ENCODE measurements at places on chromosomes 7 and 10.
A peak's percentile ranks its signal among the peaks of the same experiment; 100 is the strongest.

DNA sequence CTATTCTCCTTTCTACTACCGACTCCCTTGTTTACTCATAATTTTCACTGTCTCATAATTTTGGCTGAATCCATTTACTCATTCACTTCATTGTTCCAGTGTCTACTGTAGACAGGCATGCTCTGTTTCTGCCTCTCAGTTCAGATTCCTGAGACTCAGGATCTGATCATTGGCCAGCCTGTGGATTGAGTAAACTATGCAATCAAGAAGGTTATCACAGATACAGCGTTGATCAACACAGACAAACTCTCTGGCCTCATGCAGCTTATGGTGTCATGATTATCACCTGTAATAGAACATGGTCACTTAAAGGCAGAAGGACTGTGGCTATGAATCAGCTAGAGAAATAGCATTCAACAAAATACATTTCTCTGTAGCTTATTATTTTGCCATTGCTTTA, 86.0 kb downstream of the SEMA3E start:
- DNase-seq, result no peak

GRCh38 chr10:21315645-21316220, 209.7 kb downstream of the SKIDA1 start:
- no peak for DNase-seq

DNA sequence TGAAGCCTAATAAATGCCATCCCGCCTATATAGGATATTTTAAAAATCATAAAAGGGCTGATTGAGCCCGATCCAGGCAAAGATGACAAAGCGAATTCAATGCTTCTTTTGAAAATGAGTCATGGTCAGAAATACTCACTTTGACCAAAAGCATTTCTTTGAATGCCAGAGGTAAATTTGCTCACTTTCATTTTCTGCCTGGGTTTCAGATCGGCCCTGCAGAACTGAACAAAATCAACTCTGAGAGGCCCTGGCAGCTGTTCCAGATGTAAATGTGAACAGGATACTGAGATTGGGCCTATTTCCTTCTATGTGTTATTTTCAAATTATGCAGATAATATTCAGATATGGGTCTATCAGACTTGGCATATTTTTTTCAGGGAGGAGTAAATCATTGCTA, 114.8 kb upstream of the ARID5B start:
- DNase-seq, result no peak

- no peak for DNase-seq
These were observed 107.3 kb downstream of the NRCAM start for GRCh38 chr7:108348913-108349312.

GRCh38 chr7:30331338-30331737, 46.9 kb downstream of the ZNRF2 start:
- DNase-seq, result no peak

- peak; percentile 24 for DNase-seq
These were observed 109.2 kb downstream of the DPY19L1 start for GRCh38 chr7:34928052-34928451.

- no peak for DNase-seq
These were observed 30.7 kb upstream of the ZNF467 start for GRCh38 chr7:149804106-149804505.

- DNase-seq, result no peak
These were observed 87.6 kb downstream of the XRCC2 start for GRCh38 chr7:152588350-152588749.

DNA sequence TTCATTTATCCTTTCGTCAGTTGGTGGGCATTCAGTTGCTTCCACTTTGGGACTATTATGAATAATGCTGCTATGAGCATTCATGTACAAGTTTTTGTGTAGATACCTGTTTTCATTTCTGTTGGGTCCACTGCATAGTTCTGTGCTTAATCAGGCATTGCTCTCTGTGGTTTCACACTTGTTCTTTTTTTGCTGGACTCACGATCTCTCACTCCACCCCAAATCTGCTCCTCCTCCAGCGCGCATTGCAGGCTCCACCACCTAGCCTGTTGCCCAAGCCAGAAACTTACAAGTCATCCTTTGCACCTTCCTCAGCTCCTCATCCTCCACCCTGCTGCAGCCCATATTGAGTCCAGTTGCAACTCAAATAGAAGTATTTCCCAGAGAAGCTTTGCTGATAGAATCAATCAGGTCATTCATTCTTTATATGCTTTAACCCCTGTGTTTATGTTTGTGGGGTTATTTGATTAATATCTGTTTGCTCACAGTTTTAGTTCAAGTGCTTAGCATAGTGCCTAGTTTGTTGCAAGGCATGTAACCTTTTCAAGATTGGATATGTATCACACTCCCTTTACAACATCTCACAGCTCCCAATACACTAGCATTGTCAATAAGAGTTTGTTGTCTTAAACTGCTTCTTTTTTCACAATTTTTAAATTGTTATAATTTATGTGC, 16.6 kb upstream of the AFAP1L2 start:
- no peak for DNase-seq

DNA sequence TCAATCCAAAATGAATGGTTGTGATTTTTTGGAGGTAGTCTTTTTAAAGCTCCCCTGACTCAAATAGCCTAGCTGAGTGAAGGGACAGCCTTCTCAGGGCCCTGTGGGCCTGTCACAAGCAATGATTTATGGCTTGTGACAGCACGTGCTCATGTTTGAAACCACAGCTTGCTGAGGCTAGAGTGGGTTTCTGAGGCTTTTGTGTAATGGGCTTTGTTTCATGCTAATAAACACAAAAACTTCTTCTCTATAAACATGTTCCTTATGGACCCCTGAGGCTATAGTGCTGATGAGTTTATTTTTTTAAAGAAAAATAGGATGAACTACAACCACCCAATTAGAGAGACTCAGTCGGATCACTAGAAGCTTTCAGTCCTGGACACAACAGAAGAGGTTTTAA, 36.1 kb upstream of the BET1 start:
- DNase-seq, result no peak

GRCh38 chr10:14579405-14579804, 195.3 kb downstream of the FAM107B start:
- DNase-seq, result no peak

DNA sequence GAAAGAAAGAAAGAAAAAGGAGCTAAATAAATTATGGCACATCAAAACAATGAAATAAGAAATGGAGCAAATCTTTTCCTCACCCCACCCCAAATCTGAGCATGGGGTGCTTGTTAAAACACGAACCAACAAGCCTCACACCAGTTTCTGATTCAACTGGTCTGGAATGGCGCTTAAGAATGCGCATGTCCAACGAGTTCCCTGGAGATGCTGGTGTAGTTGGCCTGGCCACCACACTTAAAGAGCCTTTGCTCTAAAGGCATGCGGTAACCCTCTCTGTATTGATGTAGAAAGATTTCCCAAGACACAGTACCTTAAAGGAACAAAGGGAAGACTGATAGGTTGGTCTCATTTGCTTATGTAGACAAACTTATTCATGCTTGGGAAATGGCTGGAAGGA, 49.1 kb upstream of the STEAP1B start:
- no peak for DNase-seq

- no peak for DNase-seq
These were observed 256.5 kb upstream of the PPP2R2D start for GRCh38 chr10:131644289-131644688.

DNA sequence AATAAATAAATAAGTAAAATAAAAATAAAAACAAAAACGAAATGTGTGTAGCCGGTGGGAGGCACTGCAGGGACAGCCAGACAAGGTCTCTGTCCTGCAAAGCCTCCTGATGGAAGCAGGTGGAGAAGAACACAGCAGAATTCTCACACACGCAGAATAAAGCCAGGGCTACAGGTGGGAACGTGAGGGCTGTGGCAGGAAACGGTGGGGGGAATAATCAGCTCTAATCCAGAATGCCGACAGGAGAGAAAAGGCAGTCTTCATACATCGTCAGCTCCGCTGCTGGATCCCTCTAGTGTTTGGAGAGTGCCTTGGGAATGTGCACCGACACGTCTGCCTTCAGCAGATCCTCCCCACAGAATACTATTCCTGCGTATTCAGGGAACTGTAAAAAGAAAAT, 6.8 kb upstream of the SNX8 start:
- no peak for DNase-seq

DNA sequence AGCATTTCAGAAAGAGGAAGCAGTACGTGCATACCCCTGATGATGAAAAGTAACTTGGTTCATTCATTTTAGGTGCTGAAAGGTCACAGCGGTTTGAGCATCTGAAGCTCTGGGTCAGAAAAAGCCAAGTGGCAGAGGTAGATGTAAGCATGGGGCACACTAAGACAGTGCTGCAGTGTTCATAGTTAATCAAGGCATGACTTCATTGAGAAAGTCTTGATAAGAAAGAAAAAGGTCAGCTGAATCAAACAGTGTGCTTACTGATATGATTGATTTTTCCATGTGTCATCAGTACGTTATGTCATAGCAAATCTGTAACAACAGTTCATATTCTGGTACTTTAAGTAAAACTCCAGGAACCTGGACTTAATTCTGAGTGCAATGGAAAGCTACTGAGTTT, 107.7 kb upstream of the PCLO start:
- no peak for DNase-seq

DNA sequence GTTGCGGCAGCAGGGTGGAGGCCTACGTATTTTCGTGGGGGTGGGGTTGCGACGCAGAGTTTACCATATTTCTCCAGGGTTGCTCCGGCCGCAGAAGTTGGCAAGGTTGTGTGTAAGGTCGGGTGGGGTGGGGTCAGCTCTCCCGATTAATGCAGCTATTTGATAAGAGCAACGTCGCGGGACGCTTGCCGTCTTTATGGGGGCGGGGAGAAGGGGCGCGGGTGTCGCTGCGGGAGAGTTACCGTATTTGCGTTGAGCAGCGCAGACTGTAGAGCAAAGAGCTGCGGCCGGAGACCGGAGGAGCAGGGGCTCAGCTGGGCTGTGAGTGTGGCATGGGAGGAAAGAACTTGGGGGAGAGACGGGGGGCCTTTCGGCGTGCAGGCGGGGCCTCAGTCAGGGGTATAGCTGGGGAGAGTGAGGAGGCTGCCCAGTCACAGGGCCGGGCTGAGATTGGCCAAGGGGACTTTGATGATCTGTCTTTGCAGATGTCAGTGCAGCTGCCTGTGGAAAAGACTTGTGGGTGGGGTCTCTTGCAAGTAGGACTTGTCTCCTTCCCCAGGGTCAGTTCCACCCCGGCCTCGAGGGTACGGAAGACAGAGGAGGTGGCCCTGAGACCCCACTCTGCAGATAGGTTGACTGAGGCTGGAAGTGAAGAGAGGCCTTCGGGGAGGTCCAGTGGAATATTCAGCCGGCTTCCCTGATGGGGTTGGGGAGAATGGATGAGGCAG, 26.6 kb downstream of the ZNF775 start:
- DNase-seq, result peak; percentile 23

- no peak for DNase-seq
These were observed 77.1 kb downstream of the MPLKIP start for GRCh38 chr7:40057292-40057691.

Measured in activated gamma-delta T cell treated with Interleukin-2 at 50 U/mL for 16 hours (primary cell).